Smooth muscle cell of the umbilical artery (primary cell): ENCODE measurements at places on chromosomes 7 and 10. TPM values are rescaled to one million over a fixed set of nuclear protein-coding genes. Genes with fewer than 3 reads are reported as not detected.

ITPRID1 gene
- not detected in 2 replicates for total RNA-seq

CYP3A4 gene
- total RNA-seq = not detected in 2 replicates

GPER1 gene
- 0.59 and 1.6 TPM in 2 replicates for total RNA-seq

SMNDC1 gene
- total RNA-seq = 8.3 and 12.0 TPM in 2 replicates

ASB15 gene
- total RNA-seq = not detected in 2 replicates

GJC3 gene
- not detected in 2 replicates for total RNA-seq
